ENCODE measurements at places on chromosomes 11 and 22. TPM values are rescaled to one million over a fixed set of nuclear protein-coding genes. Genes with fewer than 3 reads are reported as not detected.

ME3 gene
- 37.9 TPM for polyA plus RNA-seq

CUL5 gene
- 42.8 TPM for polyA plus RNA-seq

- no peak for DNase-seq
Observed at GRCh38 chr11:131760091-131761061, 390.0 kb downstream of the NTM start.

DNA sequence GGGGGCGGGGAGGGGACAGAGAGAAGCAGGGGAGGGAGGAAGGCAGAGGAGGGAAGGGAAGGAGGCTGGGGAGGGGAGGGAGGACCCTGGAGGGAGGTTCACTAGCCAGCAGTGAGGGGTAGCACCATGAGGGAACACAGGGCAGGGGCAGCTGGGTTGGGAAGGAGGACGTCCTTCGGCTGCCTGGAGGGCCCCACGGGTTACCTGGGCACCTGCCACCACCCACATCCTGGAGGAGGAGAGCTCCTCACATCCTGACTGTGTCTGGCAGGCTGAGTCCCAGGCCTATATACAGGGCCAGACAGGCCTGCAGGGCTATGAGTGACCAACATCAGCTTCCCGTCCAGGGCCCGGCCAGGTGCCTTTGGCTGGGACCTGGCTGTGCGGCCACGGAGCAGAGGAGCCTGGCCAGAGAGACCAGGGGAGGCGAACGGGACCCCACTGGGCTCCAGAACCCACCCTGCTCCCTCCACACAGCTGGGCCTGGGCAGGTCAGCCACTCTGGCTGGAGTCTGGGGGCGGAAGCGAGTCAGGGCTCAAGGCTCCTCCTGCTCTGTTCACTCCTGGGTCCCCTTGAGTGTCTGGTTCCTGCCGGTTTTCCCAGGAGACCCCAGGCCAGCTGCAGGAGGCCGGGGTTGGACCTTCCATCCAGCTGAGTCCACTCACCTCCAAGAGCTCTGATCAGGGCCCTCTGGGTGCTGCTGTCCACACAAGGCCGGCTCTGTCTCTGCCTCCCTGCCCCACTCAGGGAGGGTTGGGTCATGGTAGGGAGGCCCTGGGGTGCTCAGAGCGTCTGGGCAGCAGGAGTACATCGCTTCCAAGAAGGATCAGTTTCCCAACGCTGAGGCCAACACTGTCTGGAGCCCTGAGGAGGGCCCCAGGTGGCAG, 677.7 kb downstream of the BRD1 start:
- DNase-seq = no peak

GRCh38 chr11:113591117-113591516, 115.0 kb downstream of the TMPRSS5 start:
- no peak for DNase-seq

- DNase-seq = no peak
Observed at GRCh38 chr11:15006139-15006759, 34.1 kb upstream of the CALCA start.

GRCh38 chr22:24985826-24986214, 33.3 kb downstream of the KIAA1671 start:
- no peak for DNase-seq

- DNase-seq = no peak
Observed at GRCh38 chr11:71496421-71496820, 30.6 kb upstream of the KRTAP5-7 start.

GRCh38 chr22:42343121-42343454, 72.6 kb upstream of the TCF20 start:
- no peak for DNase-seq

DNA sequence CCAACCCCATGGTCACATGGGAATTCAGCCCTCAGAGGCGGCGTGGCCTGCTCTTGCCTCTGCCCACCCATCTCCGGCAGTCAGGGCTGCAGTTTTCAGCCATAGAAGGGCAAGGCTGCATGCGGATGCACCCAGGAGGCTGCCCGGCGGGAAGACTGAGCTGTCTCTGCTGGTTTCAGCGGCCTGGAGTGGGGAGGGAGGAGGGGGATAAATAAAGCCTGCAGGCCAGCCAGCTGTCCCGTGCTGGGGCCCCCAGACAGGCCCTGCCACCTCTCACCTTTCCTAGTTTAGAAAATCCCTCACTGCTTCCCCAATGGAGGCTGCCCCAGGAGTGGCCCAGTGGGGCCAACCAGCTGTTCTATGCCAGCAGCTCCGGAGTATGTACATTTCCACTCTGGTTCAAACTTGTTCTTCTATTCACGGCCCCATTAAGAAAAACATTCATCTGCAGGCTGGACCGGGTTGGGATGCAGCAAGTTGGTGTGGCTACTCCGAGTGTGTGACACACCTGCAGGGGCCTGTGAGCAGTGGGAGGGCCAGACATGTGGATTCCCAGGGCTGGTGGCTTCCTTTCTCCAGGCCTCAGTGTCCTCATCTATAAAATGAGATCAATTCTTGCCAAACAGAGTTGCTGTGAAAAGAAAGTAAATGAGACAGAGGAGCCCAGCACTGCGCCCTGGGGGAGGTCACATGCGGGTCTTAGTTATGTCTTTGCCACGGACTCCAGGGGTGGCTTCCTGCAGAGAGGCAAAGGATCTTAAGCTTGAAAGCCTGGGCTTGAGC, 5.0 kb downstream of the MICALL1 start:
- DNase-seq = no peak

- no peak for DNase-seq
Observed at GRCh38 chr11:124829986-124830385, 29.8 kb upstream of the MSANTD2 start.

Measured in right lung (tissue), 10 donors.